ENCODE measurements at places on chromosomes 1 and 21.
A peak's percentile ranks its signal among the peaks of the same experiment; 100 is the strongest.

DNA sequence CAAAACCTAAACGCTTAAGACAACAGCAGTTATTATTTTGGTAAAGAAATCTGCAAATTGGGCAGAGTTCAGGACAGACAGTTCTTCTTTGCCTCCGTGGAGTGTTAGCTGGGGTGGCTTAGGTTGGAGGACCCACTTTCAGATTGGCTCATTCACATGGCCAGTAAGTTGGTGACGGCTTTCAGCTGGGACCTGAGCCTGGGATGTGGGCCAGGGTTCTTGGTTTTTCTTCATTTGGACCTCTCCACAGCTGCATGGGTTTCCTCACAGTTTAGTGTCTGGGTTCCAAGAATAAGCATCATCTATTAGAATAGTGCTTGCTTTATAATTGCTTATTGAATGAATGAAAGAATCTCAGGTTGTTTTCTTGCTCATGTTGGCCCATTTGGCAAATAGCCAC lies 72.2 kb downstream of the ATF6 start:
- DNase-seq, result no peak

DNA sequence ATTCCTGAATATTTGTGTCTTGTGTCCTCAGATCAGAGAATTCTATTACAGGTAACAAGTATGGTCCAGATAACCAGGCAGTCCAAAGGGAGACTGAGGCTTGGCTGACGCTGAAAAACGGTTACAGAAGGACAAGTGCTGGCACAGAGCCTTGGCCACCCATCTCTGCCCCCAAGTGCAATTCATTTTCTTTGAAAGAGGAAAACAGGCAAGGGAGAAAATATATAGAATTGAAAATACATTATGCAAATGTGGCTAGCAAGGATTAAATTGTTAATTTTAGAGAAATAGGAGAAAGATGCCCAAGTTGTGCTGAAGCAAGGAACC lies 1.2 kb downstream of the SORT1 start:
- no peak for DNase-seq

DNA sequence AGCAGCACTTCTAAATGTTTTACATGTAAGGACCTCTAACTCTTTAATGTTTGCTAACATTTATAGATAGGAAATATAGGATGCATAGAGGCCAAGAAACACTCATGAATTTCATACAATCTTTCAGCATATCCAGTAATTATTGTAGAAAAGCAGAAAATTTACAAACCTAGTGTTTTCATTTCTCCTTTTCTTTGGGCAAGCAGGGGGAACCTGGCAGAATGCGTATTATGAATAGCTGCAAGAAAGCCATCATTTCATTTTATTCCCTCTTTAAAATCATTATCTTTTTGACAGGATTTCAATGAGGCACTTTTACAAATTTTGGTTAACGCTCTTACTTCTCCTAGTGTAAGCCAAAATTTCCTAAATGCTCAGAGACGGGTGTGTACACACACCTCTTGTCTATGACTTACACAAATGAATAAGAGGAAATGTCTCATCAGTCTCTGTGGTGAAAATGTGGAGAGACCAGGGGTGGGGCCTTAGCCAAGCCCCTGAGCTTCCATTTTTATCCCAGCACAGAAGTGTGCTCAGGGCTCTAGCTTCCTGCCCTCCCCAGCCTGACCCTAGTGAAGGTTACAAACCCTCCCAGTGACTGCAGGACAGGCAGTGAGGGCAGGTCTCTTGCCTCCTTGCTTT lies 91.6 kb downstream of the LRRC8C start:
- DNase-seq, result peak; percentile 35

DNA sequence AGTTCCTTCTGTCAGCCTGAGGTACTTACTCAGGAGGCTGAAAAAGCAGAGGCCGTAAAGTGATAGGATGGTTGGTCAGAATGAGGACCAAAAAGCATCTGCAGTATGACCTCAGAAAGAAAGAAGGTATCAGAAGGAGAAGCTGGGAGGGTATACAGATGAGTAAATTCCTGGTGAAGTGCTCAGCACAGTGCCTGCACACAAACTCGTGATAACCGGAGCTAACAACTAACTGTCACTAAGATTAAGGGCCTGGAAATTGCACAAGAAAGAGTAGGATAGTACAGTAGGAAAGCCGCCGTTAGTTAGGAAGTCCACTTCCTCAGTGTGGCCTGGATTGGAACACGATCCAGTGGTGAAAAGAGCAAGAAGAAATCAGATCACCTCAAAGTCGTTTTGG lies 62.6 kb downstream of the VPS26C start:
- no peak for DNase-seq

DNA sequence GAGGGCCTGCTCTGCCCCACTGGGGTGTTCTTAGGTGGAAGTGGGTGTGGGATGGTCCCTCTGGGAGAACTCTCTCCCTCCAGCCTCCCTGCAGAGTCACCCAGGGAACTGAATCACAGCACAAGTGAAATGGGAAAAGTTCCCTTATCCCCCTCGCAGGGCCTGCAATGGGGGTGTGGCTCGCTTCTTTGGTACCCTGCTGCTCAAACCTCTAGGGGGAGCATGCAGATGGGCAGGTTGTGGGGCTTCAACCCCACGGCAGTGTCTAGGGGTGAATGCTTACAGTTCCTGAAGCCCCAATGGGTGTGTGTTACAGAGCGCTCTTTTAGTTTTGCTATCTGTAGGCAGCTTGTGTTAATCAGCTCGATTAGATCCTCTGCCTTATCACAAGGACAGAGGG lies 59.0 kb upstream of the TINAGL1 start:
- DNase-seq, result no peak

DNA sequence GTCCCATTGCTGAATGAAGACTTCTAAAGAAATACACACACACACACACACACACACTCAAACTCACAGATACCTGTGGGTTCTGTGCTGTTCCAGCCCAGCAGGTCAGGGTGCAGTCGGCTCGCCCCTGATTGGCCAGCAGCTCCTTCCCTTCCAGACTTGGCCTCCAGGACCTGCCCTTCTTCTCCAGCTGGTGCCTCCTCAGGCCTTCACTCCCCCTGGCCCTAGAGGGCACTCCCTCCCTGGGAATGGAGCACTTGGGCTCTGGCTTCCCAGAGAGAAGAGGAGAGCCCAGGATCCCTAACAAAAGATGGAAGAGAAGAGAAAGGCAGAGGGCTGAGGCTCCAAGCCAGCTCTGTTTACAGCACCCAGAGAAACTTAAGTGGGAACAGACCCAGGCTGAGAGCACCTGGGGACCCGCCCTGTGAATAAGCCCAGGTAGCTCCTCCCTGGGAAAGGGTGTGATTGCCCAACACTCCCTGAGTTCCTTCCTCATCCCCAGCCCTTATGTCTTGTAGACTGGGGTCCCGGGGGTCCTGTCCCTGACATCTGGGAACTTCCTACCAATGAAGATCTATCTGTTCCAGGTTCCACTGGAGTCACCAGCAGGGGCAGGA lies at the start of gene PGLYRP3:
PGLYRP3 (minus strand) TSS at position 383 of the 617 bp plus-strand sequence. CDS start 2,287 bp downstream, outside the sequence.
- DNase-seq, result no peak
